CD4-positive, alpha-beta T cell (primary cell): ENCODE measurements at places on chromosomes 1 and 21. TPM values are rescaled to one million over a fixed set of nuclear protein-coding genes. Genes with fewer than 3 reads are reported as not detected.
A peak's percentile ranks its signal among the peaks of the same experiment; 100 is the strongest.

GRCh38 chr1:236247286-236247685 lies 34.5 kb downstream of the ERO1B start:
- no peak for DNase-seq
- H3K36me3 ChIP-seq, result peaks cover 7% of the 10 kb centered on the region
- no peak overlapping the region for H3K4me3 ChIP-seq
- H3K4me1 ChIP-seq, result no peaks in the 10 kb centered on the region

GRCh38 chr1:228084325-228084724 lies 1.8 kb downstream of the ARF1 start:
- peaks cover 19% of the 10 kb centered on the region for H3K36me3 ChIP-seq
- H3K4me1 ChIP-seq, result peaks cover 81% of the 10 kb centered on the region
- H3K27me3 ChIP-seq, result no peaks in the 10 kb centered on the region
- H3K4me3 ChIP-seq, result peak overlapping the region; percentile 80
- H3K27ac ChIP-seq, result no peak overlapping the region
- DNase-seq, result no peak

DNA sequence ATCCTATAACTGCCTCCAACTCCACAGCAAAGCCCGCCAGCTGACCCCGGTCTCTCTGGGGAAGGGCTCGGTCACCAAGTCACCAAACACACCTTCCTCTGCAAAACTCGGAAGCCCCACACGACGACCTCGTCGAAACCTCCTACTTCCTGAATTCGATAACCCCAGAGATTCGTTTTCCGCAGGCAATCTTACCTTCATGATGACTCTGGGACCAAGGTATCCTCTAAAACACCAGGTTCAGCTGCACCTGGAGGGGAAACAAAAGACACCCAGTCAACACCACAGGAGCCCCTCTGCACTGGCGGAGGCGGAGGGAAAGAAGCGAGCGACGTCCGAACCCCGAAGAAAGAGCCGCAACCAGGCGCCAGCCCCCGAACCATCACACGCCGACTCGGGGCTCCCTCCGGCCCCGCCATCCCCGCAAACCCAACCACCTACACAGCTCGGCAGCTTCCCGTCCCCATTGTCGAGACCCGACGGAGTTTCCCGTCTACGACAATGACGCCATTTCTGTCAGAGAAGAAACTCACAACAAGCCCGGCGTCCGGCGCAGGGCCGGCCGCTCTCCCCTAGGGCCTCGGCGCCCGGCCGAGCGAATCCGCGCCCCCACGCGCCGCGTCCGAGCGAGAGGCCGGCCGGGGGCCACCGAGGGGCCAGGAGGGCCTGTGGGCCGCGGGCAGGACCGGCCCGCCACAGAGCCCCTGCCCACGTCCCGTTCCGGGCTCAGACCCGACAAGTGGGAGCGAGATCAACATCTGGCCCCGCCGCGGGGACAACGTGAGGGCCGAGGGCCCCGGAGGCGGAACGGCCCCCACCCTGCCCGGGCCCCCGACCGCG lies 1.0 kb downstream of the ARID4B start:
- peak overlapping the region; percentile 98 for H3K27ac ChIP-seq
- peaks cover 6% of the 10 kb centered on the region for H3K36me3 ChIP-seq
- H3K4me1 ChIP-seq, result peaks cover 32% of the 10 kb centered on the region

- H3K4me3 ChIP-seq, result peak overlapping the region; percentile 26
- peak; percentile 48 for DNase-seq
- no peaks in the 10 kb centered on the region for H3K27me3 ChIP-seq
- no peaks in the 10 kb centered on the region for H3K36me3 ChIP-seq
- H3K27ac ChIP-seq, result peak overlapping the region; percentile 81
Observed at GRCh38 chr1:225896937-225897549, 8.1 kb upstream of the LEFTY1 start.

DNA sequence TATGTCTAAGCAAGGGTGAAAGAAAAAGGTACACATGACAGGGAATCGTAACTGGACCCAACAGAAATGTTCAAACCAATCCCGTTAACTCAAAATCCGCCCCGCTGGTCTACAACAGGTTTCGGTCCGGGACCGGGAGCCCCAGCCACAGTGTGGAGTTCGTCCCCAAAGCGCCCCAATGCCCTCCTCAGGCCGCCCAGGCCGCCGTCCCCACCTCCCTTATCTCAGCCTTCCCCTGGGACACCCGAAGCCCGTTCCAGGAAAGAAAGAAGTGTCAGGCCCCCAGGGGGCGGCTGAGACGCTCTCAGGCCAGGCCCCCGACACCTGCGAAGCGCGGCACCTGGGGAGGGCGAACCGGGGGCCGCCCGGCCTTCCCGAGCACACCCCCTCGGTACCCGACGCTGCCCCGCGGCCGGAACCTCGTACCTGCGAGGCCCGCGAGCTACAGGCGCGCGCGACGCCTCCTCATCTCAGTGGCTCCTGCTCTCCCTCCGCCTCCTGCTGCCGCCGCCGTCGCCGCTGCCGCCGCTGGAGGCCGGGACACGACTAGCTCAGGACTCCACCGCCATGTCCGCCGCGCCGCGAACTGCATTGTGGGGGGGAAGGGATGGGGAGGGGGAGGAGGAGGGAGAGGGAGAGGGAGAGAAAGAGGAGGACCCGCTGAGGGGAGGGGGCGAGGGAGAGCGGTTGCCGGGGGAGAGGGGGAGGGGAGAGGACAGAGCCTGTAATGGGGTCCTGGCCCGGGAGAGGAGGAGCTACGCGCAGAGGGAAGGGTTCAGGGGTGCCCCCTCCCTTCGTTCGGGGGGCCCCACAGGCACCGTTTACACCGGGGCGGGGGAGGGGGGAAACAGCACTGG lies at the start of gene TUT4:
TSS of gene TUT4 (minus strand) at position 588 of the 857 bp plus-strand sequence. CDS start 26,812 bp downstream, outside the sequence.
- no peaks in the 10 kb centered on the region for H3K27me3 ChIP-seq
- H3K27ac ChIP-seq, result peak within 1 kb of the TSS; percentile 94
- peak; percentile 69 for DNase-seq
- peak within 1 kb of the TSS; percentile 92 for H3K4me3 ChIP-seq
- no peaks in the 10 kb centered on the region for H3K36me3 ChIP-seq

LRRC39 gene
- 1.4 TPM for total RNA-seq

DNA sequence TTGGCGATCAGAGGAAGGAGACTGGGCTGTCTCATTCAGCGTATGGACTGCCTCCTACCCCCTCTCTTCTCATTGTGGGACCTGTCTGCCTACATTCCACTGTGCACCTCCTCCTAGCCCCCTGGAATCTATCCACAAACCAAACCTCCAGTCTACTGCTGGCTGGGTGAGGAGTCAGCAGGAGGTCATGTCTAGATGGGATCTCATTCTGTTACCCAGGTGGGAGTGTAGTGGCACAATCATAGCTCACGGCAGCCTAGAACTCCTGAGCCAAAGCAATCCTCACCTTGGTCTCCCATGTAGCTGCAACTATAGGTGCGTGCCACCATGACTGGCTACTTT lies 18.0 kb upstream of the TTC22 start:
- H3K4me1 ChIP-seq, result no peaks in the 10 kb centered on the region
- no peak overlapping the region for H3K27ac ChIP-seq
- no peak for DNase-seq
- H3K27me3 ChIP-seq, result no peaks in the 10 kb centered on the region
- no peaks in the 10 kb centered on the region for H3K36me3 ChIP-seq

DNA sequence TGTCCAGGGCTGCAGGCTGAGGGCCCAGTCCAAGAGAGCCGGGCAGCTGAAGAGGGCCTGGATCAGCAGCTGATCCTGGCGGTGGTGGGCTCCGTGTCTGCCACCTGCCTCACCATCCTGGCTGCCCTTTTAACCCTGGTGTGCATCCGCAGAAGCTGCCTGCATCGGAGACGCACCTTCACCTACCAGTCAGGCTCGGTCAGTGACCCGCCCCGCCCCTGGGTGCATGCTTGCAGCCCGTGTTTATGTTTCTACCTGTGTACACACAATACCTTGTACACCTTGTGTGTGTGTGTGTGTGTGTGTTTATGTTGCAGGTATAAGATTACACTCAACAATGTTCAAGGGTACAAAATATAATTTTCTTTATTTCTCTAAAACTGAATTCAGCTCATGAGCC lies 13.0 kb downstream of the TIE1 start:
- no peaks in the 10 kb centered on the region for H3K36me3 ChIP-seq
- H3K27ac ChIP-seq, result no peak overlapping the region
- H3K4me3 ChIP-seq, result no peak overlapping the region
- H3K4me1 ChIP-seq, result no peaks in the 10 kb centered on the region
- DNase-seq, result no peak
- H3K27me3 ChIP-seq, result no peaks in the 10 kb centered on the region

DNA sequence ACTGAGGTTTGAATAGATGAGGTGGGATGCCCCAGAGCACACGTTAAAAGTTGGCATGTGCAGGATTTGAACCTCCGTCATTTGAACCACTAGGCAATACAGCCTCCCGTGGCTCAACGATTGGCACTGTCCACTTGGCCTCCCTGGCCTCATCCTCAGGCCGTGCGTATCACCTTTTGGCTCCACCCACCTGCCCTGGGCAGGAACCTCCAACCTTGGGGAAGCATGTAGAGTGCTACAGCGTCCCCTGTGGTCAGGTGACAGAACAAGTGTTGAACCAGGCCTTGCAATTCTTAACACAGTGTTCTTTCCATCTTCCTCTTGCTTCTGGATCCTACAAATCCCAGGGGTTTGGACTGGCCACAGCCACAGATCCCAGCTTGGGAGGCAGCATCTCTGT lies 112.6 kb downstream of the PAX7 start:
- peaks cover 15% of the 10 kb centered on the region for H3K27me3 ChIP-seq
- H3K27ac ChIP-seq, result no peak overlapping the region
- no peak for DNase-seq
- H3K4me3 ChIP-seq, result no peak overlapping the region

DNA sequence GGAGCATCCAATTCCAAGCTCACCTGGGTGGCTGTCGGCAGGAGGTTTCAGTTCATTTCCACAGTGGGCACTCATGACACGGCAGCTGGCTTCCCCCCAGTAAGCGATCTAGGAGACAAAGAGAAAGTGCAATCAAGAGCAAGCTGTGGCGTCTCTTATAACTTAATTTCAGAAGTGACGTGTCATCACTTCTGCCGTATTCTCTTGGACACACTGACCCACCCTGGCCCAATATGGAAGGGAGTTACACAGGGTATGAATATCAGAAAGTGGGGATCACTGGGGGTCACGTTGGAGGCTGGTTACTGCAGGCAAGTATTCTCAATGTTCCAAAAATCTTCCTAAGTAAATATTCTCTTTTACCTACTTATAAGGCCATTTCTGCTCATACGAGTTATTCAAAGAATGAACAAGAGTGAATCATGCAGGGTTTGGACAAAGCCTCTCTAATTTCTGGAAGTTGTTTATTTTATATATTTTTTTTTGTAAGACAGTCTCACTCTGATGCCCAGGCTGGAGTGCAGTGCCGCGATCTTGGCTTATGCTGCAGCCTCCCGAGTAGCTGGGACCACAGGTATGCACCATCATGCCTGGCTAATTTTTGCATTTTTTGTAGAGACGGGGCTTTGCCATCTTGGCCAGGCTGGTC lies 46.5 kb upstream of the GREM2 start:
- H3K27ac ChIP-seq, result no peak overlapping the region
- no peak overlapping the region for H3K4me3 ChIP-seq
- H3K4me1 ChIP-seq, result no peaks in the 10 kb centered on the region
- H3K27me3 ChIP-seq, result no peaks in the 10 kb centered on the region
- DNase-seq, result no peak

ALG14 gene
- 0.52 TPM for total RNA-seq

- H3K36me3 ChIP-seq, result no peaks in the 10 kb centered on the region
- H3K4me3 ChIP-seq, result peak overlapping the region; percentile 42
- peaks cover 37% of the 10 kb centered on the region for H3K4me1 ChIP-seq
- no peaks in the 10 kb centered on the region for H3K27me3 ChIP-seq
- H3K27ac ChIP-seq, result no peak overlapping the region
Observed at GRCh38 chr21:42615924-42616323, 37.5 kb upstream of the PDE9A start.

FHAD1 gene
- not detected for total RNA-seq

GRCh38 chr1:94115900-94116436 lies 5.0 kb downstream of the ABCA4 start:
- no peak overlapping the region for H3K27ac ChIP-seq
- H3K4me1 ChIP-seq, result no peaks in the 10 kb centered on the region
- no peaks in the 10 kb centered on the region for H3K27me3 ChIP-seq
- DNase-seq, result no peak
